ENCODE measurements at places on chromosomes 7 and 10. TPM values are rescaled to one million over a fixed set of nuclear protein-coding genes. Genes with fewer than 3 reads are reported as not detected.
A peak's percentile ranks its signal among the peaks of the same experiment; 100 is the strongest.

- peak; percentile 99 for DNase-seq
Measured at GRCh38 chr7:101251871-101252659, 7.2 kb upstream of the FIS1 start.

Gene KLLN
- 1.00 TPM for total RNA-seq

- DNase-seq, result no peak
Measured at GRCh38 chr10:43383204-43383971, 12.0 kb downstream of the FXYD4 start.

DNA sequence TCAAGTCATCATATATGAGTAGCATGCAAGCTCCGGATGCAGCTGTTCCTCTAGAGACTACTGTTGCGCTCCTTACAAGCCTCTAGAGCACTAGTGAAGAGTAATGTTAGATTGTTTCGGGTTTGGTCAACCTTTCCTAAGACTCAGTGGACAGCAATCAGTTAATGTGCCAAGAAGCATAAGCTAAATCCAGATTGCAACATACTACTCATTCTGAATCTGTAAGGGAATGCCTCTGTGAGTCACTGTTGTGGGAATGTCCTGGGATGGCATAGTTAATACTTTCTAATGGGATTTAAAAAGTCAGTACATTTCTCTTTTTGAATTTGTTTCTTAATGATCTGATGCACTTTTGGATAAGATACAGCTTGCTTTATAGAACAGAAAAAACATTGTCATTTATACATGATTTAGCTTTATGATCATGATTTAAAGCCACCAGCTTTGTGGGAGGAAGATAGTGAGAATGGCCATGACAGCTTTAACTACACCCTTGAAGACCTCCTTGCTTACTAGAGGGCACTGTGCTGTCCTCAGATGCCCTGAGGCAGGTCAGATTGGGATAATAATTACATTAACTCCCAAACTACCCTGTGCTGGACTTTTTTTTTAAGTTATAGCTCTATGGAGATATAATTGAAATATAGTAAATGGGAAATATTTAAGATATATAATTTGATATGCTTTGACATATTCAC lies 138.4 kb downstream of the SDK1 start:
- DNase-seq, result no peak

DNA sequence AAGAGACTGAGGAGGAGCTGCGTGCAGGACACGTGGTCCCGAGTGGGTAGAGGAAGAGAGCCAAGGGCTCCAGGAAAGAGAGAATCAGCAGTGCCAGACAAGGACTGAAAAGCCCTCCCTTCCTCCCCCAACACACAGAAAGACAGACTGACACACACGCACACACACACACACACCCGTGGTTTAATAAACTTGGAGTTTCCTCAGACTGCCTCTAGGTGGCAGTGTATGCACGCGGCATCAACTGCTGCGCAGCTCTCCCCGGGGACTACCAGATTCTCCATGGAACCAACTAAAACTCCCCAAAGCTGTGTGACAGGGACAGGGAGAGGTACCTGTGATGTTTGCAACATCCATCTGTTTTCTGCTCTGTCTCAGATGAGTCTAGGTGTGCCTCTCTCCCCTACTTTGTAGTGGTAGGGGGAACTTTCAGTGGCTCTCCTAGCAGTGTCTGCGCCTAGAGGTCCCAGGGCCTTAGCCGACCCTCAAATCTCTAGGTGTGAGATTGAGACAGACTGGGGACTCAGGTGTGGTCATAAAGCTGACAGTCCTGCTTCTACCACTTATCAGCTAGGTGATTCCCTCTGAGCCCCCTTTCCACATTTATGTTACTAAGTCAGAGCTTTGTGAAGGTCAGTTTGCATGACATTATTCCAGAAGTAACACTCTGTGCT lies 9.3 kb upstream of the TSPAN14 start:
- peak; percentile 63 for DNase-seq

GRCh38 chr10:78047314-78047891 lies 13.7 kb downstream of the RPS24 start:
- peak; percentile 89 for DNase-seq

DNA sequence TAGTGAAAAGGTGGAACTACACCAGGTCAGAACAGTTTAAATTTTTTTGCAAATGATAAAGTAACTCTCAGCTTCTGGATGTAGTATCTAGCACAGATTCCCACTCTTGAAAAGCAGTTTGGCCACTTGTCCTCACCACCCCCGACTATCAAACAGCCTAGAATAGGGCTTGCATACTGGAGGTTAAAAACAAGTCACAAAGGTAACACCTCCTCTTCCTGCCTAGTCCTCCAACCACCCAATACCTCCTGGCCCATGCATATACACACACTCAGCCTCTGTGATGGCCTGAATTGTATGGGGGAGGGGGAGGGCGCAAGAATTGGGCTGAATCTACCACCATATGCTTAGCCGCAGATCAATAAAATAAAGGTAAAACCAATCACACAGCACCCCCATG lies 5.7 kb downstream of the SKAP2 start:
- DNase-seq, result no peak

Gene NCAPG2
- total RNA-seq, result 3.4 TPM

DNA sequence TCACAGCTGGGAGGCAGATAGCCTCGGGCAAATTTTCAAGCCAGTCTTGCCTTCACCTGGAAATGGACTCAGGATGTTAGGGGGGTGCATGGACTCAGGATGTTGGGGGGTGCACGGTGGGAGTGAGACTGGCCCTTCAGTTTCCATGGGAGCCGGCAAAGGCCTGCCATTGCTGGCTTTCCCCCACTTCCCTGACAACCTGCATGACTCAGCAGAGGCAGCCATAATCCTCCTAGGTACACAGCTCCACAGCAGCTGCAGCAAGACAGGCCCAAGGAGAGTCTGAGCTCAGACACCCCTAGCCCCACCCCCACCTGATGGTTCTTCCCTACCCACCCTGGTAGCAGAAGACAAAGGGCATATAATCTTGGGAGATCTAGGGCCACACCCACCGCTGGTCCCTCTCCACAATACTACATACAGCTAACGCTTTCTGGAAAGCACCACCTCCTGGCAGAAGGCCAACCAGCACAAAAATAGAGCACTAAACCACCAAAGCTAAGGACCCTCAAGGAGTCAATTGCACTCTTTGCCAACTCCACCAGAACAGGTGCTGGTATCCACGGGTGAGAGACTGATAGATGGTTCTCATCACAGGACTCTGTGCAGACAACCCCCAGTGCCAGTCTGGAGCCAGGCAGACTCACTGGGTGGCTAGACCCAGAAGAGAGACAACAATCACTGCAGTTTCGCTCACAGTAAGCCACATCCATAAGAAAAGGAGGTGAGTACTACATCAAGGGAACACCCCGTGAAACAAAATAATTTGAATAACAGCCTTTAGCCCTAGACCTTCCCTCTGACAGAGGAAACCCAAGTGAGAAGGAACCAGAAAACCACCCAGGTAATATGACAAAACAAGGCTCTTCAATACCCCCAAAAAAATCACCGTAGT lies 18.3 kb downstream of the C7orf25 start:
- no peak for DNase-seq

GRCh38 chr10:29836396-29836795 lies 201.6 kb upstream of the SVIL start:
- no peak for DNase-seq

GRCh38 chr7:46855851-46856250 lies 726.1 kb downstream of the TNS3 start:
- DNase-seq, result no peak

GRCh38 chr10:54120806-54121205 lies 680.2 kb downstream of the PCDH15 start:
- DNase-seq, result no peak

Gene ASIC3
- 3.4 TPM for total RNA-seq

Gene HMX3
- not detected for total RNA-seq

GRCh38 chr7:128935342-128935730 lies 2.4 kb upstream of the IRF5 start:
- no peak for DNase-seq

All from transverse colon (tissue), 4 donors.